Kidney capillary endothelial cell (primary cell): ENCODE measurements at places on chromosomes 11 and 22.

DNA sequence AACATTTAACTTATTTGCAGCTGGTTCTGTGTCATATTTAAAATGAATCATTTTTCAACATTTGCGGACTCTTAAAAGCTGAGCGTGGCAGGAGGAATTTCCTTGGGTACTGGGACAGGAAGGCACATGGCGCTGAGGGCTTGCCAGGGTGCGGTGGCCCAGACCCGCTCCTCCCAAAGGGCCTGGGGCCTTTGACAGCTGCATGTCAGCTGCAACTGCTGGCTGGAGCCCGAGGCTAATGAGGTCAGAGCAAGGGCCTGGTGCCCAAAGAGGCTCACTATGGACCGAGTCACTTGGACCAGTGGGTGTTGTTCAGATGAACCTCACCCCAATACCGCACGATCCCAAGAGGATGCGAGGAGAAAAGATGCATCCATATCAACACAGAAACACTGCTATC is 326.9 kb downstream of the CTTN start:
- no peak for DNase-seq

GRCh38 chr11:14253840-14254239 is 105.1 kb downstream of the RRAS2 start:
- no peak for DNase-seq

- DNase-seq = no peak
Observed at GRCh38 chr11:73428699-73429098, 52.5 kb downstream of the RELT start.

DNA sequence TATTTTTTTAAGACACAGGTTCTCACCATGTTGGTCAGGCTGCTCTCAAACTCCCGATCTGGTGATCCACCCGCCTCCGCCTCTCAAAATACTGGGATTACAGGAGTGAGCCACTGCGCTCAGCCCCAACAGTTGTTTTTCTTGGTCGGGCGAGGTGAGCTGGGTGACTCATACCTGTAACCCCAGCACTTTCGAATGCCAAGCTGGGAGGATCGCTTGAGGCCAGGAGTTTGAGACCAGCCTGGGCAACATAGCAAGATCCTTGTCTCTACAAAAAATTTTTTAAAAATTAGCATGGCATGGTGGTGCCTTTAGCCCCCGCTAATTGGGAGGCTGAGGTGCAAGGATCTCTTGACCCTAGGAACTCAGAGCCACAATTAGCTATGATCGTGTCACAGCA is 7.0 kb upstream of the NF2 start:
- DNase-seq = no peak

DNA sequence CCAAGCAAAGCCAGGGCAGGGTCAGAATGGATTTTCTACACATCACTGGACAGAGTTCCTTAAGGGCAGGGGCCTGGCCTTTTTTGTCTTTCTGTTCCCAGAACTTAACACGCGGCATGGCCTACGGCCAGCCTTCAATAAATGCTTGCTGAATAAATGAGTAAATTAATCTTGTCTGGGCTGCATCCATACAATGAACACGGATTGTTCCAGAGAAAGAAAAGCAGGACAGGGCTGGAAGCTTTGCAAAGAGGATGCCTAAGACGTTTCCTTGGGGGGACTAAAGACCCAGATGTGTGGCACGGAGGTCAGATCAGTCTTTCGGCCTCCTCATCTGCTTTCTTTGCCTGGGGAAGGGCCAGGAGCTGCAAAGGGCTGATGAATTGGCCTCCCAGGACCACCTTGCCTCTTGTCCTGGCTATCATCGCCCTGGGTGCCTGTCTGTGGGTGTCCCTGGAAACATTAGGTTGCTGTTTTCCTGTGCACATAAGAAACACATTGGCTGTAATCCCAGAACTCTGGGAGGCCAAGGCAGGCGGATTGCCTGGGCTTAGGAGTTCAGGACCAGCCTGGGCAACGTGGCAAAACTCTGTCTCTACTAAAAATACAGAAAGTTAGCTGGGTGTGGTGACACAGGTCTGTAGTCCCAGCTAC is 20.8 kb upstream of the RFPL3 start:
- no peak for DNase-seq

GRCh38 chr11:64482588-64482987 is 108.4 kb upstream of the SLC22A12 start:
- DNase-seq = no peak

GRCh38 chr11:109527496-109527895 is 105.5 kb downstream of the C11orf87 start:
- no peak for DNase-seq

- DNase-seq = no peak
Observed at GRCh38 chr22:42967933-42968332, 47.0 kb downstream of the PACSIN2 start.

DNA sequence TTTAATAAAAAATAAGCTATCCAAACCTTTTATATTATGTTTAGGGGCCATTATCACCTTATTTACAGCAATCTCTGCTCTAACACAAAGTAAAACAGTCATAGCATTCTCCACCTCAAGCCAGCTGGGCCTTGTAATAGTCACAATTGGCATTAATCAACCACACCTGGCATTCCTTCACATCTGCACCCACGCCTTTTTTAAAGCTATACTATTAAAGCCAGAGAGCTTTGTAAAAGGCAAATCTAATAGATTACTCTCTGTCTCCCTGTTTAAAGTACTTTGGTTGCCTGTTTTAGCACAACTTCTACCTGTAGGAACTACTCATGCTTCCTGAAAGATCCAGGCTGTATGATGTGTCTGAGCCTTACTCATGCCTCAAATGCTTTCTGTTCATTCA is 113.1 kb downstream of the CSNK2A3 start:
- DNase-seq = no peak

- no peak for DNase-seq
Observed at GRCh38 chr11:67366961-67367760, 6.2 kb downstream of the CLCF1 start.

DNA sequence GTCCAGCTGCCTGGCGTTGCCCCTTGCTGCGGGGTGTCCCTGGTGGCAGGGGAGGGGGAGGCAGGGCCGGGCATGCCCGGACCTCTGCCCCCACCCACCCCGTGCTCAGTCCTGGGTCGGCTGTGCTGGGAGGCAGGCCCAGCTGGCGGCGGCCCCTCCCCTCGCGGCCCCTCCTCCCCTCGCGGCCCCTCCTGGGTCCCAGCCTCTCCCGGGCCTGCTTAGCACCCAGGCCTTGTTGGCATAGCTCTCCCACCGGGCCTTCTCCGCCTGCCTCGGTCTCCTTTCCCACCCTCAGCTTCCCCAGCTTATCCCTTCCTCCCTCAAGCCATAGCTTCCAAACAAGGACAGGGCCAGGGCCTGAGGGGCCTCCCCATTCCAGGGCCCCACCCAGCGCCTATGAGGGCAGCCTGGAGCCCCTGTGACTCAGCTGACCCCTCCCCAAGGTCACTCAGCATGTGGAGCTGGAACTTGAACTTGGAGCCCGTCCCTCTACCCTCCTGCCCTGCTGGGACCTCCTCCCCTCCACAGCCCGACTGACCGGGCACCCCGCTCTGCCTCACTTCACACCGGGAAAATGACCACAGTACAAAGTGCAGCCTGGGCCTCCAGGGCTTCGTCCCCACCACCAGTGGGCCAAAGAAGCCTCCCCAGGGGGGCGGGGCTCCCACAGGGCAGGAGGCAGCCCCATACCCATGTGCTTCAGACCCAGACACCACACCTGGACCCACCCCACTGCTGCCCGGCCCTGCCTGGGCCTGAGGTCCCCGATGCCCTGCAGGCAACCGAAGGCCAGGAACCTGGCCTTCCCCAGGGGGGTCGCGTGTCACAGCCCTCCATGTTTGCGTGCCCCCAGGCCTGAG is 1.2 kb downstream of the EPS8L2 start:
- DNase-seq = no peak

GRCh38 chr11:196786-197731 is 4.2 kb downstream of the SCGB1C1 start:
- DNase-seq = no peak

DNA sequence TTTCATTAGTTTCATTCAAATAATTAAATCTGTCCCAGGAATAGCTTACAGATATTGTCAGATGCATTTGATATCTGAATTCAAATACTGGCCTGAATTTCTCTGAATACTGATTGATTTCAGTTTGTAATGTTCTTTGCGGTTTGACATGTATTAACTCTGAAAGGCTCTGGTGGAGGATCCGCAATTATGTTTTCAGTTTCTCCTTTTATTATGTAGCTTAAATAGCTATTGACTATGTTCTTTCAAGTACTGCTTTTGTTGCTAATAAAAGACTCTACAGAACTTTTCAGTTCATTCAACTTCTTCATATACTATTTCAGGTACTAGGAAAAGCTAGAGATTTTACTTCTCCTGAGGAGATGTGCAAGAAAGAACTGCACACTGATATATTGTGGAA is 2085.4 kb upstream of the RAG2 start:
- no peak for DNase-seq

DNA sequence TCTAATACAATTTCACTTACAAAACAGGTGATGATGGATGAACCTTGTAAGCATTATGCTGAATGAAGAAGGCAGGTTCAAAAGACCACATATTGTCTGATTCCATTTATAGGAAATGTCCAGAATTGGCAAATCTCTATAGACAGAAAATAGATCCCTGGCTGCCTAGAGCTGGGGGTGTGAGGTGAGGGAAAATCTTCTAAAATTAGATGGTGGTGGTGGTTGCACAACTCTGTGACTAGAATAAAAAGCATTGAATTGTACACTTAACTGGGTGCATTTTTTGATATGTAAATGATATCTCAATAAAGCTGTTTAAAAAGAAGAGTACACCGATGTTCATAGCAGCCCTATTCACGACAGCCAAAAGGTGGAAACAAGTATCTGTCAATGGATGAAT is 16.7 kb upstream of the CRY2 start:
- no peak for DNase-seq

GRCh38 chr11:63845911-63846310 is 7.0 kb downstream of the MARK2 start:
- DNase-seq = no peak

GRCh38 chr11:30433831-30434230 is 110.9 kb downstream of the ARL14EP start:
- DNase-seq = no peak

GRCh38 chr22:42519525-42520401 is at the start of gene RRP7A:
Gene RRP7A (minus strand): TSS chr22:42519796. CDS start chr22:42519786, 10 bp downstream.
- DNase-seq = peak; percentile 82

- peak; percentile 44 for DNase-seq
Observed at GRCh38 chr11:127345819-127346459, 345.4 kb upstream of the KIRREL3 start.

GRCh38 chr11:62410972-62411371 is 7.9 kb upstream of the SCGB1A1 start:
- DNase-seq = no peak

- DNase-seq = no peak
Observed at GRCh38 chr11:112932593-112932992, 28.6 kb upstream of the NCAM1 start.

DNA sequence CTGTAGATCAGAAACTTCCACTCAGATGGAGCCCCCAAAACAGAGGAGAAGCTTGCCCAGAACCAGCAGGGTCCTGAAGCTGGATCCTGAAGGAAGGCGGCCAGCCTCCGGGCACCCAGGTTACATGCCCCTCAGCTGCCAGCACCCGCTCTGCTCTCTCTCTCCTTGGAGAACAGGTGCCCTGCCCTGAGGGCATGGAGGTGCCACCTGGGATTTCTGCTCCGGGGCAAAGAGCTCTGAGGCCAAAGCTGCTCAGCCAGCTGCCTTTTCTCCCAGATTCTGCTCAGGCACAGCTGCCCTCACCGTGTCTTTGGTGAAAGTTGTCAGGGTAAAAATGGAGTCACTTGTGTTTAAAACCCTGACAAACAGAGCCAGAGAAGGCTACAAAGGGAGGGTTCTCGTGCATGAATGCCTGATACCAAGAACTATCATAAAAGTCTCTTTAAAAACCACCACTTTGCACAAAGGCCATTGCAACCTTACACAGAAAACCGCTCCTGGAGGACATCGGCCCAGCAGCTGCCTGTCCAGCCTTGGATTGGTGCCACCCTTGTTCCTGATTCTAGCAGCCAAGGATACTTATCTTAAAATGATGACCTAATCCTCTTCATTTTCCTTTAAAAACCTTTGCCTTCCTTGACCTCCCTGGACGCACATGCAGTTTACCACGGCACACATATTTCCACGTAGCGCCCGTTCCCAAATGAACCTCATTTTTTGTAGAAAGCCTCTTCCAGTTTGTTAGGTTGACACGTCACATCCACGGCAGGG is 140.0 kb downstream of the CACNA1I start:
- DNase-seq = no peak

GRCh38 chr11:45144126-45145082 is 2.0 kb upstream of the PRDM11 start:
- DNase-seq = no peak

- DNase-seq = no peak
Observed at GRCh38 chr22:20811971-20812660, 38.2 kb downstream of the SERPIND1 start.

GRCh38 chr11:12762696-12763324 is 88.6 kb downstream of the TEAD1 start:
- DNase-seq = no peak

DNA sequence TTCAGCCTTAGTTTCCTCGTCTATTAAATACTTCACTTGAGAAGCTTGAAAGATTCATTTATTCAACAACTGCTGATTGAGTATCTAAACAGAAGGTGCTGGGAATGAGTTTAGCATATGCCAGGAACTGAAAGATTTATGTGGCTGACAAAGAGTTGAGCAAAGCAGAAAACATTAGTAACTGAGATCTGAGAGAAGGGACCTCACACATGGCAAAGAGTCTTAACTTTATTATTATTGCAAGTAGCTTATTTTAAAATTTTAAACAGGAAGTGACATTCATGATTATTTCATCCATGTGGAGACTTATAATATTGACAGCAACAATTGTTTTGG is 133.6 kb downstream of the CASP12 start:
- no peak for DNase-seq
